ENCODE measurements at places on chromosomes 3 and 15.

GRCh38 chr3:104604326-104605010 lies 762.2 kb upstream of the ALCAM start:
- DNase-seq: no peak

DNA sequence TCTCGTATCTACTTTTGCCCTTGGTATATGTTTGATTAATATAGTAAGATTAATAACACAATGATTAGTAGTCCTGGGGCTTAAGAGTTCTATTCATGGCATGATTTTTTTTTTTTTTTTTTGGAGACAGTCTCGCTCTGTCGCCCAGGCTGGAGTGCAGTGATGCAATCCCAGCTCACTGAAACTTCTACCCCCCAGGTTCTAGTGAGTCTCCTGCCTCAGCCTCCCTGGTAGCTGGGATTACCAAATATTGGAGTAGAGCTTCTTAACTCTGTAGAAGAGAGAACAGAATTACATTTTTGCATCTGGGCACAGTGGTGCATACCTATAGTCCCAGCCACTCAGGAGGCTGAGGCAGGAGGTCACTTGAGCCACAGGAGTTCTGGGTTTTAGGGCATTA lies 58.9 kb downstream of the RAB7A start:
- no peak for DNase-seq

DNA sequence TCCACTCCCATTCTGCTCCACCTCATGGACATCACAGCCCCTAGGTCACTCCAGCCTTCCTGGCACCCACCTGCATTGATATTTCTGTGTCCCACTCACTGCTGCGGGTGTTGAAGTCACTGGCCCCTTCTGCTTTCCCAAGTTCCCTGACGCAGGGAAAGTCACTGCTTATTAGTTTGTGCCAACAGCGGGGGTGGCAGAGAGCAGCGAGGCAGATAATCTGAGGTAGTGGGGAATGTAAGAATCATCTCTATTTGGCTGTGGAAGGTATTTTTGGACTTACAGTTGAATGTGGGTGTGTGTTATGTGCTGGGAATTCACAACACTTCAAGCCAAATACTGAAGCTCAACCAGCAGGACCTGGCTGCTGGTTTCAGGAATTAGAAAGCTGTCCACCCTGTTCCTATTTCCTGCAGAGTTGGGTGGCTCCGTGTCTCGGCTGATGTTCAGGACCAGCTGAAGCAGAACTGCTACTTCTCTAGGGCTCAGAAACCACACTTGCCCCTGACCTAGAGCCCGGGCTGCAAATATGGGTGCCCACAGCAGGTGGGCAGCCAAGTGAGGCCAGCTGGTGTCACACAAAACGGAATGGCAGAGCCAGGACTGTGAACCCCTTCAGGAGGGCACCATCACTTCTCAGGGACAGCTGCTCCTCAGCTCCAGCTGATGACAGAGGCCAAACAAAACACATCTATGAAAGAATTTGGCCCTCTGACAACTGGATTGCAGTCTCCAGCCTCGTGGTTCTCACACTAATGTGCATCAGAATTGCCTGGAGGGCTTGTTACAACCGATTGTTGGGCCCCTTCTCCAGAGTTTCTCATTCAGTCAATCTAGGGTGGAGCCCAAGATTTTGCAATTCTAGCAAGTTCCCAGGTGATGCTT lies 57.7 kb downstream of the SEMA5B start:
- DNase-seq: no peak

DNA sequence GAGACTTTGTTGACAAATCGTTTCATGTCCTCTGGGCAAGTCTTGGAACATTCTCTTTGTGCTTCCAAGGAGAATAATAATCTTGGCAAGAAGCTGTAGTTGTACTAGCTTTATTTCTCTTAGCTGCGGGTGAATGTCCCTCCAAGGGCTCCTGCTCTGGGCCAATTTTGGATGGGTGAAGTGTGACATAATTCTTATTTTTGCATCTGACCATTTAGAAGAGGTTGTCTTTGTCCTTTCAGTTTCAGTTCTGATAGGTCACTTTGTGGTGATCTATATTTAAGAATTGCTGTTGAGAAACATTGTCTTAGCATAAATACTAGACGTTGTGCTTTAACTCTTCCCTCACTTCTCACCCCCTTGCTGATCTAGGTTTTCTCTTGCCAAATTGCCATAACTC lies 164.8 kb upstream of the RORA start:
- DNase-seq: no peak

GRCh38 chr3:152516216-152516615 lies 247.5 kb downstream of the MBNL1 start:
- no peak for DNase-seq

DNA sequence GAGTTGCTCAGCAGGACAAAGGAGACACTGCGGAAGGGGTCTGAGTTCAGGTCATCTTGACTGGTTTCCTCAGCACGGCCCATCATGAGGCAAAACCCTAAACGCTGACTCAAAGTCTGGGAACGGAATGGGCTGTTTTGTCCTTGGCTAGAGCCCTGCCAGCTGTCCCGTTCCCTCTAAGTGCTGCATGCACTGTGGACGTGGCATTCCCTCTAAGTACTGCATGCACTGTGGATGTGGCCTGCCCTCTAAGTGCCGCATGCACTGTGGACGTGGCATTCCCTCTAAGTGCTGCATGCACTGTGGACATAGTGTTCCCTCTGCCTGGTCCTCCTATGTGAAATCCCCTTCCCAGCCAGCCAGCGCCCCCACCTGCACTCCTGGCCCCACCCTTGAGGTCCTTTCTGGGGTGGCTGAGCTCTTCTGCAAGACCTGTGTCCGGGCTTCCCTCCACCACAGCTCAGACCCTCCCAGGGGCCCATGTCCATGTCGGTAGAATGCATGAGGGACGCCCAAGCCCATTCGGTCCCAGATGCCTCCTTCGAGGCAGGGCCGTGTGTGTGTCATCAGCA lies 36.7 kb downstream of the TM2D3 start:
- DNase-seq: no peak

GRCh38 chr3:2810723-2811122 lies 299.5 kb downstream of the IL5RA start:
- DNase-seq: no peak

DNA sequence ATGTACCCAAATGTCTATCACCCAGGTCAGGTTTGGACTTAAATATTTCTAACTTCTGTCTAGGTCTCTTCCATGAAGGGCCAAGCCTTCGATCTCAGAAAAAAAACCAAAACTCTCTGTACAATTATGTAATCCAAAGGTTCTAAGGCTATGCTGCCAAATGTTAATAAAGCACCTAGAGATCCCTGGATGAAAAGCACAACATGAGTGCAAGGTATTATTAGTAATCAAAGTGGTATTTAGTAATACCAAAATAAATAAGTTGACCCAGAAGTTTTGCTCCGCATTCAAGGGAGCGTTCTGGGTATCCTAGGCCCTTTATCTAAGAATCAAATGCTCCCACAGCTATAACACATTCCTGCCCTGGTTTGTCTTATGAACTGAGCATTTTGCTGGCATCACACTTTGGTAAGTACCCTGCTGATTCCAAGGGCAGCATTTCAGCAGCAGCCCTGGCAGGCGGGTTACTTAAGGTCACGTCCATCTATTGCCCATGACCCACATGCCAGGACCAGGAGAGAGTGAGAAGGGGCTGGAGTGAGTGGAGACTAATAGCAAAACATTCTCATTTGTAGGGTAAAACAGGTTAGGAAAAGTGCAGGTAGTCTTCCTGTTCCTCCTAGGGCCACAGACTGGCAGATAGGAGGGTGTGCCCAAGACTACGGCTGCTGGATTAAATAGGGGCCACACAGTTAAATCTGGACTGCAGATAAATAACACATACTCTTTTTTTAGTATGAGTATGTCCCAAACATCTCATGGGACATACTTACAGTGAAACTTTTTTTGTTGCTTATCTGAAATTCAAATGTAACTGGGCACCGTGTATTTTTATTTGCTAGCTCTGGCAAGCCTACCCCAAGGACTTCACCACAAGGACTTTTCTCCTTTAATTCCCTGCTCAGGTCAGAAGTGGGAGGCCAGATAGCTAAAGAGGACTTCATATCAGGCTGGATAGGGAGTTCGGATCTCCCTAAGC lies 76.0 kb upstream of the SNRK start:
- no peak for DNase-seq

- no peak for DNase-seq
These were observed 11.6 kb downstream of the NIPA2 start for GRCh38 chr15:22850055-22850454.

- no peak for DNase-seq
These were observed 265.5 kb upstream of the TPRG1 start for GRCh38 chr3:188906236-188906635.

GRCh38 chr15:24696842-24697241 lies 21.3 kb downstream of the NPAP1 start:
- DNase-seq: no peak

- DNase-seq: no peak
These were observed 116.9 kb downstream of the ALDH1A2 start for GRCh38 chr15:57948351-57949289.

Measured in stimulated activated effector memory CD8-positive, alpha-beta T cell treated with anti-CD3 and anti-CD28 coated beads, Interleukin-12 subunit alpha, Interleukin-12 subunit beta, amount 100 ng/mL, for 72 hours (primary cell).